Lower lobe of right lung (tissue), 2 donors: ENCODE measurements at places on chromosomes 11 and 22. TPM values are rescaled to one million over a fixed set of nuclear protein-coding genes. Genes with fewer than 3 reads are reported as not detected.

Gene PANX3
- total RNA-seq = not detected

DNA sequence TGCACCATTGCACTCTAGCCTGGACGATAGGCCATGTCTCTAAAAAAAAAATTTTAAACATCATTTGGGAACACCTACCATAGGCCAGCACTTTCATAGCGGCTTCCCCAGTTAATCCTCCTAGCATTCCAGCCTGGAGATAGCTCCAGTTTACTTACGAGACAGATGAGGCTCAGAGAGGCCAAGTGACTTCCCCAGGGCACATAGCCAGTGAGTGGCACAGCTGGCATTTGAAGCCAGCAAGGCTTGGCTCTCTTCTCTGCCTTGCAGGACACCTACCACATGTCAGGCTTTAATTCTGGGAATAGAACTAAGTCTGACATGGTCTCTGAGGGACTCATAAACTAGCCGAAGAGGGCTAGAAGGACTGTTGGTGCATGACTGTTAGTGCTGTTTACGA, 4.9 kb upstream of the TAGLN start:
- no peaks in the 10 kb centered on the region for H3K27me3 ChIP-seq
- H3K36me3 ChIP-seq = peaks cover 74% of the 10 kb centered on the region
- DNase-seq = peak; percentile 9
- no peak overlapping the region for H3K27ac ChIP-seq

Gene INPP5J
- 4.6 TPM for total RNA-seq

DNA sequence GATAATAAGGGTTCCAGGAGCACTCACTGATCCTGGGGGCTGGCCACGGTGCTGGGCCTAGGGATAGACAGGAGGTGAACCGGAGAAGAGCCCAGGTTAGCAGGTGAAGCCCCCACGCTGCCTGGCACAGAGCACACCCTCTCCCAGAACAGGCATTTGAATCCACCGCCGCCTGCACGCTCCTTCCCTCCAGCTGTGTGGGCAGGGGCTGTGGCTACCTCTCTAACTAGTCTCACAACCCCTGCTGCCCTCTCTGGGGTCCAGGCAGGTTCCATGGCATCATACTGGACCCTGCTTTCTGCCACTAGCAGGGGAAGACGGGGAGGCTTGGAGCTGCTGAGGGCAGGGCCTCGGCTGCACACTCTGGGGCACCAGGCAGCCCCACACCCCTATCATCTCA, 358.0 kb downstream of the CTTN start:
- peak; percentile 31 for DNase-seq
- peaks cover 8% of the 10 kb centered on the region for H3K27me3 ChIP-seq
- no peak overlapping the region for H3K4me3 ChIP-seq
- H3K27ac ChIP-seq = no peak overlapping the region
- peaks cover 9% of the 10 kb centered on the region for H3K4me1 ChIP-seq

- H3K27me3 ChIP-seq = no peaks in the 10 kb centered on the region
- no peak overlapping the region for H3K27ac ChIP-seq
- H3K4me1 ChIP-seq = no peaks in the 10 kb centered on the region
- H3K4me3 ChIP-seq = no peak overlapping the region
These were observed 299.9 kb downstream of the DCDC1 start for GRCh38 chr11:31069447-31070205.

DNA sequence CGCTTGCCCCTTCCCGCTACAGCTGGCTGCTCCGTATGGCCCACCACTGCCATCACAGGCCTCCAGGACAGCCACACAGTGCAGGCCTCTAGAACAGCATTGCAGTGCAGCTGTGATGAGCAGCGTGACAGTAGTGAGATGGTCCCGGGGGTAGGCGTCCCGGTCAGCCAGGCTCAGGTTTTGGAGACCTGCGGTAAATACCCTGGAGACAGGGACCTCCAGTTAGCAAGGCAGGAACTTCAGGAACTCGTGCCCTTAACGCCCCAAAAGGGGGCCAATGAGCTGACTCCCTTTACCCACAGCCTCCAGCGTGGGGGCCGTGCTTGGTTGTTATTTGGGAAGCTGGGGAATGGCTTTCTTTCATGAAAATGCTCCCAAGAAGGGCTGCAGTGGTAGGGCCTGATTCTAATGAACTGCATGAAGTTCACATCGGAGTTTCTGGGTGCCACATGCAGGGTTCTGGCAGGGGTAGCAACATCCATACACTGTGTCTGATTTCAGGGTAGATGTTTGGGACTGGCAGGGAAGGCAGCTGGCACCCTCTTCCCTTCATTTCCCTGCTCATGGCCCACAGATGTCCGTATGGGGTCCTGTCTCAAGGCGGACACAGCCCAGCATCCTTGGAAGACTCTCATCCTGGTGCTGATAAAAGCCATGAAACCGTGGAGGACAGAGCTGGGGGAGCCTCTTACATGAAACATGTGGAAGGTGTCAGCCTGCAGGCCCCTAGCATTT, 440.5 kb downstream of the TBC1D22A start:
- H3K4me1 ChIP-seq = no peaks in the 10 kb centered on the region
- no peaks in the 10 kb centered on the region for H3K36me3 ChIP-seq
- DNase-seq = no peak
- H3K27ac ChIP-seq = no peak overlapping the region
- H3K4me3 ChIP-seq = no peak overlapping the region
- H3K27me3 ChIP-seq = no peaks in the 10 kb centered on the region

Gene RTN4RL2
- 4.8 TPM for total RNA-seq

- H3K4me1 ChIP-seq = no peaks in the 10 kb centered on the region
- H3K4me3 ChIP-seq = no peak overlapping the region
- DNase-seq = peak; percentile 78
- peaks cover 56% of the 10 kb centered on the region for H3K36me3 ChIP-seq
These were observed 25.7 kb downstream of the DRD4 start for GRCh38 chr11:662689-663274.

Gene KLHL35
- total RNA-seq = 2.6 TPM

- H3K27ac ChIP-seq = no peak overlapping the region
- no peak for DNase-seq
- H3K4me3 ChIP-seq = no peak overlapping the region
These were observed 22.1 kb upstream of the NNMT start for GRCh38 chr11:114273890-114274635.

GRCh38 chr22:31313366-31314147, 21.3 kb upstream of the PIK3IP1 start:
- peak overlapping the region; percentile 74 for H3K27ac ChIP-seq
- DNase-seq = peak; percentile 89
- H3K27me3 ChIP-seq = no peaks in the 10 kb centered on the region
- no peaks in the 10 kb centered on the region for H3K36me3 ChIP-seq
- peaks cover 13% of the 10 kb centered on the region for H3K4me1 ChIP-seq

GRCh38 chr22:19877626-19878339, 23.1 kb upstream of the GNB1L start:
- DNase-seq = peak; percentile 37

Gene POTEH
- not detected for total RNA-seq

- H3K36me3 ChIP-seq = peaks cover 47% of the 10 kb centered on the region
- H3K4me1 ChIP-seq = no peaks in the 10 kb centered on the region
- H3K27me3 ChIP-seq = no peaks in the 10 kb centered on the region
- no peak overlapping the region for H3K4me3 ChIP-seq
- no peak for DNase-seq
These were observed 23.9 kb downstream of the NEFH start for GRCh38 chr22:29503811-29504372.

DNA sequence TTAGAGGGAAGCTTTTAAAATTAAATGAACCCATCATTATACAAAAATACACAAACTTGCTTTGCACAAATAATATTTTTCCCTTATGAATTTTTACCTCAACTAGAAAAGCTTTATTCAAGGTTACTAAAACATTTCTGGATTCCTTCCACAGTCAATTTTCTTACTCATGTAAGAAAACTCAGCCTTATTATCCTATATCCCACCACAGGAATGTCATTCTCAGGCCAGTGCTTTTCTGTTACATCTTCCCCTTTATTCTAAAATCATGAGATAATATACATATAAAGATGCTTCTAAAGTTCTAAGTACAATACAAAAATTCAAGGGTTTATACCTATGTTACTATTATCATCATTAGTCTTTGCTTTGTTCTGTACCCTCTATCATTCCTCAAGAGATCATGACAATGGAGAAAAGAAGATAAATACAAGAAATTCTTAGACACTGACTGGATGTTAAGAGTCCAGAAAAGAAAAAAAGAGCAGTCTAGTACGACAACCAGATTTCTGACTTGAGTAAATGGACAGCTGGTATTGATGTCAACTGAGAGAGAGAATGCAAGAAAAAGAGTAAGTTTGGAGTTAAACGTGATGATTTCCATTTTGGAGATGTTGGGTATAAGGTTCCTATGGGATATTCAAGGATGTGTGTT, 60.3 kb downstream of the MTMR2 start:
- no peak for DNase-seq
- no peak overlapping the region for H3K4me3 ChIP-seq
- H3K4me1 ChIP-seq = no peaks in the 10 kb centered on the region
- H3K27me3 ChIP-seq = no peaks in the 10 kb centered on the region

DNA sequence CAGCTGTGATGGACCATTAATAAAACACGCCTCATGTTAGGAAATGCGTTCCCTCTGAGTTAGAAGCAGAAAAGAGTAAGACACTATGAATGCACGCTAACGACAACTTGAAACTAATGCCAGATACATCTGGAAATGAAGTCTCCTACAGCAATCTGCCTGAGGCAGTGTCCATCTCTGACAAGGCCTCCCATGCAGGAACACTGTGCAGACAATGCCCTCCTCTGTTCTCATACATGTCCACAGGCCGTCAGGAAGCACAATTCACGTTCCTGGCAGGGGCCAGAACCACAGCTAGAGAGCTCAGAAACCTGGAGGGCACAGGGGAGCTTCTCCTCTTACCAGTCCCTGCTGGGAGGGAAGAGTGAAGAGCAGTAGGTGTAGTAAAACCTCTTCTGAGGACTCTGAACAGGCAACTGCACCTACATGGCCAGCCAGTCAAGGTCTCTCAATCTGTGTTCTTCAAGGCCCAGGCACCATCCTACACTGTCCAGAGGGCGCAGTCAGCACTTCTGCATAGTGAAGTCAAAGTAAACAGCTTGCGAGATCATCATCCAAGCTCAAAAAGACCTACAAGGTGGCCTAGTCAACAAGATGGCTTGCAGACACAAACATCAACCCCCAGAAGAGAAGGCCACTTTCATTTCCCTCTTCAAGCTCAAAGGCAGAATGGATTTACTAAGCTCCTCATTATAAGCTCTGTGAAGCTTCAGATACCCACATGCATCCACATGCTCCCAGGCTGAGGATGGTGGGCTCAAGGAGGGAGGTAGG, 41.5 kb upstream of the CYP2D6 start:
- H3K27ac ChIP-seq = no peak overlapping the region
- no peaks in the 10 kb centered on the region for H3K27me3 ChIP-seq
- peaks cover 16% of the 10 kb centered on the region for H3K4me1 ChIP-seq
- H3K4me3 ChIP-seq = no peak overlapping the region
- DNase-seq = no peak

DNA sequence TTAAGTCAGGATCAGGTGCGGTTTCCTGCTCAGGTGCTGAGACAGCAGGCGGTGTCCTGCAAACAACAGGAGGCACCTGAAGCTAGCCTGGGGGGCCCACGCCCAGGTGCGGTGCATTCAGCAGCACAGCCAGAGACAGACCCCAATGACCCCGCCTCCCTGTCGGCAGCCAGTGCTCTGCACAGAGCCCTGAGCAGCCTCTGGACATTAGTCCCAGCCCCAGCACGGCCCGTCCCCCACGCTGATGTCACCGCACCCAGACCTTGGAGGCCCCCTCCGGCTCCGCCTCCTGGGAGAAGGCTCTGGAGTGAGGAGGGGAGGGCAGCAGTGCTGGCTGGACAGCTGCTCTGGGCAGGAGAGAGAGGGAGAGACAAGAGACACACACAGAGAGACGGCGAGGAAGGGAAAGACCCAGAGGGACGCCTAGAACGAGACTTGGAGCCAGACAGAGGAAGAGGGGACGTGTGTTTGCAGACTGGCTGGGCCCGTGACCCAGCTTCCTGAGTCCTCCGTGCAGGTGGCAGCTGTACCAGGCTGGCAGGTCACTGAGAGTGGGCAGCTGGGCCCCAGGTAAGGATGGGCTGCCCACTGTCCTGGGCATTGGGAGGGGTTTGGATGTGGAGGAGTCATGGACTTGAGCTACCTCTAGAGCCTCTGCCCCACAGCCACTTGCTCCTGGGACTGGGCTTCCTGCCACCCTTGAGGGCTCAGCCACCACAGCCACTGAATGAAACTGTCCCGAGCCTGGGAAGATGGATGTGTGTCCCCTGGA, at the start of gene MYO7A:
MYO7A (plus strand) TSS at position 327 of the 772 bp plus-strand sequence. CDS start 2,389 bp downstream, outside the sequence.
- H3K4me1 ChIP-seq = peaks cover 24% of the 10 kb centered on the region
- no peak for DNase-seq
- H3K27ac ChIP-seq = no peak within 1 kb of the TSS
- peak within 1 kb of the TSS; percentile 53 for H3K4me3 ChIP-seq

DNA sequence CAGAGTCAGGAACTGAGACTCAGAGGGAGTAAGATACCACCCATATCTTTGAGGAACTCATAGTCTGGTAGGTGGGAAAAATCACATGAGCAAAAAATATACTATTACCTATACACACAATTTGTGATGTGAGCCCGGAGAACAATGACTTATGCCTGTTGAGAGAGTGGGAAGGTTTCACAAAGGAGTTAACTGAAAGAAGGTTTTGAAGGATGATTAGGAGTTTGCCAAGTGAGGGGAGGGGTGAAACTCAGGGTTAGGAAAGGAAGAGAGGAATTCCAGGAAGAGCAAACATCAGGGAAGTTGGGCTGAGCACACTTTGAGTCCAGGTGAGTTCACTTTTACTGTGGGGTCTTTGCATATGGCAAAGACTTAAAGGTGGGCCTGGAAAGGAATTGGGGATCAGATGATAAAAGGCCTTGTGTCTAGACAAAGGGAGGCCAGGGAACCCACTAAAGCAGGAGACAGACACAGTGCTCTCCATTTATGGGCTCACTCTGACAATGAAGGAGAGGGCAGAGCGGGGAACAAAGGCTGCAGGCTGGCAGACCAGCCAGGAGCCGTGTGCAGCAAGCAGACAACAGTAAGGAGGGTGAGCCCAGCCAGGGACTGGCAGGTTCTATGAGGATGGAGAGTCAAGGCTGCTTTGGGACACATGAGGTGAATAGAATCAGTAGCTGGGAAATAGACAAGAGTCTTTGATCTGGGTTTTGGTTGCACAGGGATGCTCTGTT, 33.1 kb downstream of the TSPAN18 start:
- no peaks in the 10 kb centered on the region for H3K36me3 ChIP-seq
- H3K27me3 ChIP-seq = no peaks in the 10 kb centered on the region
- no peak for DNase-seq

DNA sequence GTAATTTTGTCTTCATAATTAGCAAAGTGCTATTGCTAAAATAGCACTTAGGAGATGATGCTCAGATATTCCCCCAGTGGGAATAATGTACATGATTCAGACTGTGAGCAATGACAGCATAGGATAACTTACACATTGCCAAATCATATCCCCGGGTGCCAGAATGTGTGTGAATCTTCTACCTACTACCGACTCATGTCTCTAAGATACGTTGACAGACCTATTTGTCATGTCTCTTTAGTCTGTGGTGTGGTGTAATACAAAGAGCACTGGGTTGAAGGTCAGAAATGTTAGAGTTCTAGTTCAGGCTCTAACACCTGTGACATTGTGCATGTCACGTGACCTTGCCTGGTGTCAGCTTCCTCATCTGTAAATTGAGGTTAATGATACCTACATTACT, 31.0 kb upstream of the PICALM start:
- no peaks in the 10 kb centered on the region for H3K36me3 ChIP-seq
- H3K27me3 ChIP-seq = no peaks in the 10 kb centered on the region
- H3K27ac ChIP-seq = no peak overlapping the region
- no peak for DNase-seq
- no peaks in the 10 kb centered on the region for H3K4me1 ChIP-seq

- DNase-seq = no peak
- H3K27me3 ChIP-seq = no peaks in the 10 kb centered on the region
- no peaks in the 10 kb centered on the region for H3K36me3 ChIP-seq
These were observed 151.7 kb downstream of the SPON1 start for GRCh38 chr11:14114269-14114668.

GRCh38 chr11:8249482-8249881, 14.2 kb downstream of the LMO1 start:
- H3K4me1 ChIP-seq = no peaks in the 10 kb centered on the region
- no peak for DNase-seq
- no peaks in the 10 kb centered on the region for H3K27me3 ChIP-seq
- no peak overlapping the region for H3K27ac ChIP-seq
- H3K36me3 ChIP-seq = no peaks in the 10 kb centered on the region
